Kidney epithelial cell (primary cell): ENCODE measurements at places on chromosomes 3 and 15. TPM values are rescaled to one million over a fixed set of nuclear protein-coding genes. Genes with fewer than 3 reads are reported as not detected.

The ISG20 gene
- total RNA-seq: 22.3 and 36.0 TPM in 2 replicates

The HYAL1 gene
- 0.14 TPM in 1 of 2 replicates, not detected in the other for total RNA-seq

The TMOD2 gene
- total RNA-seq: 4.1 and 5.5 TPM in 2 replicates

The P2RY12 gene
- total RNA-seq: not detected in 2 replicates

The AADACL2 gene
- total RNA-seq: not detected in 2 replicates

The PLCB2 gene
- 0.68 and 1.5 TPM in 2 replicates for total RNA-seq
